ENCODE measurements at places on chromosomes 16 and 17.

GRCh38 chr16:80540516-80541305 is at the start of gene DYNLRB2:
DYNLRB2 (plus strand) TSS chr16:80540993; CDS start chr16:80541077, 84 bp downstream.
- peak; percentile 85 for DNase-seq

DNA sequence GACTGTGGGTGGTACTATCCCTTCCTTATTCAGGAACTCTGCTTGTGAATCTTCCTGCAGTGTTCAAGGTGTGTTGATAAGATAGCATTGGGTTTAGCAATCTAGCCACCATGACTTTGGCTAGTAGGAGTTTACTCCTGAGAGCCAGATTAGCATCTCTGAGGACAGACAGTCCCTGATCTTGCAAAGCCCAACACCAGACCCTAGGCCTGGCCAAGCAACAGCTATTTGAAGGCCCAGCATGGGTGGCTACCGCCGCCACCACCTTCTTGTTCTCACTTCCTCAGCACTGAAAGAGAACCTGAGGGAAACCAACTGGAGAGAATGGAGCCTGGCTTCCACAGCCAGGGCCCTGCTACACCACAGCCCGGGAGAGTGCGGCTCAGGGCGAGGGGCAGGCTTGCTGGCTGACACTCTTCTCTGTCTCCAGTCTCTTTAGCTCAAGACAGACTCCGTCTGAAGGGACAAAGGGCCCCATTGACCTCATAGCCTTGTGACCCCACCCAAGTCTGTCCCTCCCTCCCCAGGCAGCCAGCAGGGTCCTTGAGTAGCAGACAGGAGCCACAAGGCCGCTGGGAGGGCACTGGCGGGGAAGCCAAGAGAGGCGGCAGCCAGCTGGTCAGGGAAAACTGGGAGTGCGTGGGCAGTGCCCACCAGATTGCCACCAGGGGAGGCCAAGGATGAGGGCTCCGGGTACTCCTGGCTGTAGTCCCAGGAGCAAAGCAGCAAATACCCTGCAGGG is 10.9 kb upstream of the ARHGAP23 start:
- peak; percentile 29 for DNase-seq

DNA sequence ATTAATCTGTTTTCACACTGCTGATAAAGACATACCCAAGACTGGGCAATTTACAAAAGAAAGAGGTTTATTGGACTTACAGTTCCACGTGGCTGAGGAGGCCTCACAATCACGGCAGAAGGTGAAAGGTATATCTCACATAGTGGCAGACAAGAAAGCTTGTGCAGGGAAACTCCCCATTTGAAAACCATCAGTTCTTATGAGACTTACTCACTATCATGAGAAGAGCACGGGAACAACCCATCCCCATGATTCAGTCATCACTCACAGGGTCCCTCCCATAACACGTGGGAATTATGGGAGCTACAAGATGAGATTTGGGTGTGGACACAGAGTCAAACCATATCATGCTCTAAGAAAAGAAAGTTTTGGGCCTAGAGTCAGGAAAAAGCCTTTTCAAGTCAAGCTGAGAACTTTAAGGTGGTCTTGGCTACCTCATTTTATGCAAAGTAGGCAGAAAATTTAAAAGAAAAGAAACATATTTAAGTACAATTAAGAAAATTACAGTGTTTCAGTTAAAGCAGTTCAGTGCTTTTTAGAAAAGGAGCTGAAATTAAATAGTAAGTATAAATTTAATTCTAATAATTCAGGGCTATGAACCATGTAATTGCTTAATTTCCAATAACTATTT is 24.9 kb upstream of the CRYM start:
- no peak for DNase-seq

- peak; percentile 91 for DNase-seq
Observed at GRCh38 chr16:27639561-27640276, 89.8 kb downstream of the KATNIP start.

GRCh38 chr17:31309556-31309955 is 4.3 kb downstream of the EVI2B start:
- no peak for DNase-seq

DNA sequence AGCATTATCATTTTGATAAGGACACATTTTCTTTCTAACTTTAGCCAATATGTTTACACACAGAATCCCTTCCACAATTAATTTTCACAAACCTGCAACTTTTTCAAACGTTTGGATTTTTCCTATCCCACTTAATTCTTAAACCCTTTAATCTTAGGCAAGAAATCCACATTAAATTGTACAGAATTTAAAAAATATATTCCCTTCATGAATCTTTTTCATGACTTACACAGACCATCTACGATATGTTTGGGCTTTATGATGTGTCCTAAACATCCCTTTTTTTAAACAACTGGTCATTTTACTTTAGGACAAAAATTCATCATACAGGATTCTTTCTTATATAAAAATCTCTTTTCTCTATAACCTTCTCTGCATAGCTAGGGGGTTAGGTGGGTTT is 241.5 kb upstream of the CNTNAP4 start:
- no peak for DNase-seq

- no peak for DNase-seq
Observed at GRCh38 chr16:1790611-1791255, 2.8 kb downstream of the IGFALS start.

GRCh38 chr17:79938336-79939093 is 97.2 kb downstream of the TBC1D16 start:
- DNase-seq = no peak

DNA sequence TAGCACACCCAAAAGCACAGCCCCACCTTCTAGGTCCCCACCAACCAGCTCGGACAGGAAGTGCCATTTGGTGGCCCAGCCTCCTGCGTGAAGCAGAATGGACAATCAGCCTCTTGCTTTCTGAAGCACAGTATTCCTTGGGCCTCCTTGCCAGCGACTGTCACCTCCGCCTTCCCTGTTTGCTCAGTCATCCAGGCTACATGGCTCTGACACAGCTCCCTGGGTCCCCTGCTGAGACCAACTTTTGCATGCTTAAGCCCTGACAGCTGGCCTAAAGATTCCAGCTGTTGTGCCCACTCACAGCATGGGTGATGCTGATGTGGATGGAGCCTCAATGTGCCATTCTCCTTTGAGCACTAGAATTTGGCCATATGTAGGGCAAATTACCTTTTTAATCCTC is 4.5 kb upstream of the CACNG5 start:
- peak; percentile 68 for DNase-seq

DNA sequence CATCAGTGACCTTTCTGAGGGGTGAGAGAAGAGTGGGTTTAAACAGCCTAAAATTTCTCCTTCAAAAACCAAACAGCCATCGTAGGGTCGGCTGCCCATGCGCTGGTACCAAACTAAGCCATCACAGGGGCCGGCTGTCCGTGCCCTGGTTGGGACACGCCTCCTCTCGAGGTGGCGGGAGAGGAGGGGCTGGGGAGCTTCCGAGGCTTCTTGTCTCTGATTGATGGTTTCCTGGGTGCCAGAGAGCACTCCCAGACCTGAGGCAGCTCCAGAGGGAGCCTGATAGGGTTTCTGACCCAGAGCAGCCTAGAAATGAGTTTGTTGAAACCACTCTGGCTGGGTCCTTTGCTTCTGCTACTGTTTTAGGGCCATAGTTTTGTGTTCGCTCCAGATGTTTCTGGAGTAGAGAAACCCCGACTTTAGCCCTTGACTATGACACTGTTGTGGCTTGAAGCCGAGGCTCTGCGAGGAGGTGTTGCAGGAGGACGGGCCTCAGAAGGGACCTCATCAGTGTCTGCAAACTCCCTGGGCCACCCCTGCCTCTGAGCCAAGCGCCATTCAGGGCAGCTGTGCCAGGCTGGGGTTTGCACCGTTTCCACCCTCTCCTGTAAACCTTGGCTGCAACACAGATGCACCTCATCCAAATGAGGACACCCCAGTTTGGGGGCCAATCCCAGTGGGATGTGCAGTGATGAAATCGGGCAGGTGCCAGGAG is 6.2 kb downstream of the ZNF276 start:
- DNase-seq = no peak

DNA sequence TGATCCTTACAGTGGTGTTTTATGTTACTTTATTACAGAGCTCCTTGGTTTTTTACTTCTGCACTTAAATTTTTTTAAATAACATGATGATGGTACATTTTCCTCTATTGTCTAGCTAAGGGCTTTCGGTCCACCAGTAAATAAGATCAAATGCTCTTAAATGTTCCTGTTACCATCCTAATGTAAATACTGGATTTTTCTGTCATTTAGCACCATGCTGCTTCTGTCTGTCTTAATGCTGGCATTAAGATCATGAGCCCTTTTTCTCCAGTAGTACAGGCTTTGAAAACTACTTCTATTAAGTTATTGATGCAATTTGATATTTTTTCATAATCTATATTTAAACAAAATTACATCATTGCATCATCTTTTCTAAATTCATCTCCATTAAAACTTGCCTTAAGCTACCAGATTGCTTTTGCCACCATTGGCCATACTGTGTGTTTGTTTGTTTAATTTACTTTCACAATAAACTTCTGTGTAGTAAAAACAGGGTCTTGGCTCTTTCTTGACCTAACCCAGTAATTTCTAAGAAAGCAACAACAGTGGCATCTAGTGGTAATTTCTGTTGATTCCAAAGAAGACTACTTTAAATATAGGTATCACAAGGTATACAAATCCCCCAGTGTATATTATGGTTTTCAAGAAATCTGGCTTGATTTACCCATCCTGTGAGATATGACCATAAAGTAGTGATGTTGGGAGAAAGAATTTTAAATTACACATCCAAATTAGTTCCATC is 9.0 kb upstream of the PHAF1 start:
- DNase-seq = peak; percentile 36

GRCh38 chr16:63596716-63597115 is 1525.1 kb downstream of the CDH11 start:
- DNase-seq = no peak

DNA sequence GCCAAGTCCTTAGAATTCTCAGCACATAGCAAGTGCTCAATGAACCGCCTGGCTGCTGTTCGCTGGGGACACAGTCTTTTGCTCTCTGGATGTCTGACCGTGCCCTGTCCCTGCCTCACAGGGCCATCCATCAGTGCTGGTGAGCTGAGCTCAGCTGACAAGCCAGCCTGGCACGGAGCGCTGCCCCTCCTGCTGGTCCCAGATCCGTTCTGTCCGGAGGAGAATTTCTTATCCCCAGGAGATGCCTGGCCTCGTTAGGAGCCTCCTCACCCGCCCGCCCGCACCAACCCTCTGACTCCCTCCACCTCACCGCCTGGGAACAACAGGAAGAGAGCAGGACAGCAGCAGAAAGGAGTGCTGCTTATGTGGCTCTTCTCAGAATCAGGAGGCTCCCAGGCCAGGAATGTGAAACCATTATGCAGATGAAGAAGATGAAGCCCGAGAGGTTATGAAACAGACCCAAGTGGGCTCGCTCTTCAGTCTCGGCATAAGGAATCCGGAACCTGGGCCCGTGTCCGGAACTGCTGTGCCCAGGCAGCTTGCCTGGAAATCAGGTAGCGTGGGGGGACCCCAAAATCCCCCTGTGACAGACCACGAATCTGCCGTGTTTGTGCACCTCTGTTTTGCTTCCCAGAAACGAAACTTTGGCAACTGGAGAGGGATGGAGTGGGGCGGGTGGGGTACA is 28.8 kb upstream of the RMI2 start:
- DNase-seq = no peak

GRCh38 chr17:47725446-47726111 is 7.5 kb upstream of the TBX21 start:
- DNase-seq = no peak

- DNase-seq = peak; percentile 90
Observed at GRCh38 chr17:38325221-38325851, 18.4 kb downstream of the GPR179 start.

- no peak for DNase-seq
Observed at GRCh38 chr17:15392326-15392741, 50.9 kb upstream of the TEKT3 start.

DNA sequence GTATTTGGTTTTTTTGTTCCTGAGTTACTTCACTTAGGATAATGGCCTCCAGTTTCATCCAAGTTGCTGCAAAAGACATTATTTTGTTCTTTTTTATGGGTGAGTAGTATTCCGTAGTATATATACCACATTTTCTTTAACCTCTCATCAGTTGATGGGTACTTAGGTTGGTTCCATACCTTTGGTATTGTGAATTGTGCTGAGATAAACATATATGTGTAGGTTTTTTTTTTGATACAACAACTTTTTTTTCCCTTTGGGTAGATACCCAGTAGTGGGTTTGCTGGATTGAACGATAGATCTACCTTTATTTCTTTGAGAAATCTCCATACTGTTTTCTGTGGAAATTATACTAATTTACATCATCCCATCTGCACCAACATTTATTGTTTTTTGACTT is 6.8 kb downstream of the EFCAB13 start:
- no peak for DNase-seq

- peak; percentile 91 for DNase-seq
Observed at GRCh38 chr16:11297492-11298142, 16.5 kb upstream of the PRM1 start.

DNA sequence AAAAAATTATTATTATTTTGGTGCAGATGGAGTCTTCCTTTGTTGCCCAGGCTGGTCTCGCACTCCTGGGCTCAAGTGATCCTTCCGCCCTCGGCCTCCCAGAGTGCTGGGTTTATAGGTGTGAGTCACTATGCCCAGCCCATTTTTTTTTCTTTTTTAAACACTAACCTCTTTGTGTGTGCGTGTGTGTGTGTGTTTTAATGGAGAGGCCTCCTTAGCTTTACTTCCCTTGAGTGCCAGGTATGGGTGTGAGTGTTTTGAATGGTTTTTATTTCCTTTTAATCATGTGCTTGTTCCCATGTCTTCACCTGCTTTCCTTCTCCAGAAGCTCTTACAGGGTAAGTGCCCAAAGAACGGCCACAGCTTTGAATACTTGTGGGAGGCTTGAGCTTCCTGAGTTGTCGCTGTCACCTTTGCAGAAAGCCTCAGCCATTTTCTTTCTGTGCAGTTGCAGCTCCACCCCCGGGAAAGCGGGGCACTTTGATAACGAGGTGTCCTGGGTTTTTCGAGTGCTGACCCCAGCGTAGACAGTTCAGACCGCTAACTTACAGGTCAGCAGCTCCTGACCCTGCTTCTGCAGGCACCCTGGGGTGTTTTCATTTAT is 22.6 kb downstream of the AKAP1 start:
- DNase-seq = no peak

GRCh38 chr16:66502020-66502913 is 47.7 kb downstream of the TK2 start:
- DNase-seq = peak; percentile 51

DNA sequence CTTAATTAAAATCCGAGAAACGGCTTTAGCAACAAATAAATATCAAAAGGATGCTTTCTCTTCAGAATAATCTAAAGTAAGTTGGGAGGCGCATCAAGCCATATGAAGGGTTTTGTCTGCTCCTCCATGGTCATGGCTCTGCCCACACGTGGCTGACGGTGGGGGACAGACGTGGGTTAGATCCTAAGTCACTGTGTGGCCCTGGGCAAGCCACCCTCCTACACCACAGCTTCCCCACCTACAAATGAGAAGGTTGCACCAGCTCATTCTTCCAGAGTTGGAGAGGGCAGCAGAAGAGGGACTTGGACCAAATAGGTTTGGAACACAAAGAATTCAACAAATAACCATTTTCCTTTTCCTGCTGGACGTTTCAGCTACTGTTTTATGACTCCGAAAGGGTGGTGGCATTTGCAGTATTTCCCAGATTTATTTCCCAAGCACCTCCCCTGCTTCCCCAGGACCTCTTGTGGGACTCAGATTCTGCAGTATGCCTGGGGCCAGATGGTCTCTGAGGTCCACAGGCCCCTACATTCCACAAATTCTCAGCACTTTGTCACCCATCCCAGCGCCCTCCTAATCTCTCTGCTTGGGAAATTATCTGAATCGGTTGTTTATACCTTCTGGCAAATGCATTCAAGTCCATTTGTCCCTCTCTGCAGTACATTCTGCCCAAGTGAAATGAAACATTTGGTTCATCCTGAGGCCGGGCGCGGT is 17.8 kb downstream of the LRRC75A start:
- no peak for DNase-seq

- DNase-seq = peak; percentile 97
Observed at GRCh38 chr17:78529871-78530670, 47.1 kb downstream of the DNAH17 start.

All from NCI-H2171 treated with DMSO at 0.1 percent for 48 hours (cell line).